ENCODE measurements at places on chromosomes 13 and 19.

DNA sequence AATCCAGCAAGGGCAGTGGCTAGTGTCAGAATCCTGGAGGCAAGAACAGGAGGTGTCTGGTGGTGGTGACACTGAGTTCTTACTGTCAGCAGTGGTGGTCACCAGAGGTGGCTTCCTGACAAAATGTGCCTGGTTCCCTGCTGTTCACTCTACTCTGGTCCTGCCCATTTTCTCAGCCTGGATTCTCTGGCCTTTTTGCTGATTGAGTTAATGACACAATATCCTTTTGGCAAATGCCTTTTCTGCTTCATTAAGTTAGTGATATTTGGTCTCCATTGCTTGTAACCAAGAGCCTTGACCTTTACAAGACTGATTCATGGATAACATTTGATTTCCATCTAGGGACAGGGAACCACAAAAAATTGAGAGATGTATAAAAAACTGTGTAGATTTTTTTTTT is 51.1 kb downstream of the RFC3 start:
- no peak for DNase-seq

DNA sequence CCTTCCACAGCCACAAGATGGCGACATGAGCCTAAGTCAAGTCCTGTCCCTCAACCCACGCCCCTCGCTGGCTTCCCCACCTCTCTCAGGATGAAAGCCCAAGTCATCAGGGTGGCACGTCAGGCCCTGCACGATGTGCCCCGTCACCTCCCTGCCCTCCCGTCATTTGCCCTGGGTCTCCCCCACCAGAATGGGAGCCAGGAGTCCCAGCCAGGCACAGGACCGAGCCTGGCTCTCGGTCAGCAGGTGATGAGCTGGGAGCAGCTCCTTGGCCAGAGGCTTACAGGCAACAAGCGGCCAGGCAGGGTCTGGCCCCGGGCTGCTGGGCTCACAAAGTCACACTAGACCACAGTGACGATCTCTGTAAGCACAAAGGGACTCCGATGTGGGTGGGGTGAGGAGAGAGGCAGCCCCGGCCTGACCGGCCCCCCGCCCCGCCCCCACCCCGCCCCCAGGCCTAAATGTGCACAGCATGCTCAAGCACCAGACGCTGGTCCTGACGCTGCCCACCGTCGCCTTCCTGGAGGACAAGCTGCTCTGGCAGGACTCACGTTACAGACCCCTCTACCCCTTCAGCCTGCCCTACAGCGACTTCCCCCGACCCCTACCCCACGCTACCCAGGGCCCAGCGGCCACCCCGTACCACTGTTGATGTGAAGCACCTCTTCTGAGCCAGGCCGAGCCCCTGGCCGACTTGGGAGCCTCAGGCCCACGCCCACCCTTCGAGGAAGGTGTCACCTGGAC is 7.3 kb downstream of the MRPL4 start:
- DNase-seq = peak; percentile 73

DNA sequence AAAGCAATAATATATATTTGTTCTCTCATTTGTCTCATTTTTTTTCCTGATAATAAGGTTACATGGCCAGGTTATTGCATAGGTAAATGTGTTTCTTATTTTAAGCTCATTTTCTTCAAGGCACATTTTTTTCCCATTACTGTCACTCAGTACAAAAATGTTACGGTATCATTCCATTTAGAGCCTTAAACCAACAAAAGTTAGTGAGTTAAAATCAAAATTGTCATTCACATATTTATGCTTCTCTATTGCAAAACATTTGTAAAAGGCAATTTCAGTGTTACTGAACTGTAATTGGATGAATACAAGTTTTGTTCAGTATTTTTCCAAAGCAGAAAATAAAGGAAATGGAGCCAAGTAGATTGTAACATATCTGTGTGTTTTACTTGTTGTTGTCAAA is 117.6 kb upstream of the MAB21L1 start:
- no peak for DNase-seq

- no peak for DNase-seq
Observed at GRCh38 chr13:98175823-98176222, 1.2 kb downstream of the RNF113B start.

GRCh38 chr13:27791146-27791900 is 960 bp upstream of the GSX1 start:
- DNase-seq = no peak

DNA sequence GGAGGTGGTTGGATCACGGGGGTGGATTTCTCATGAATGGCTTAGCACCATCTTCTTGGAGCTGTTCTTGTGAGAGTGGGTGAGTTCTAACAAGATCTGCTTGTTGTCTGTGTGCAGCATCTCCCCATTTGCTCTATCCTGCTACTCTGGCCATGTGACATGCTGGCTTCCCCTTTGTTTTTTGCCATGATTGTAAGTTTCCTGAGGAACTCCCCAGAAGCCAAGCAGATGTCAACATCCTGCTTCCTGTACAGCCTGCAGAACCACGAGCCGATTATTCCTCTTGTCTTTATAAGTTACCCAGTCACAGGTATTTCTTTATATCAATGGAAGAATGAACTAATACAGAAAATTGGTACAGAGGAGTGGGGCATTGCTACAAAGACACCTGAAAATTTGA is 2.3 kb upstream of the SIGLEC12 start:
- DNase-seq = no peak

Data from activated effector memory CD4-positive, alpha-beta T cell treated with Interleukin-2 at 50 U/mL for 16 hours (primary cell).